EL (cell line): ENCODE measurements at places on chromosomes 2 and 18.

- no peak for DNase-seq
Observed at GRCh38 chr18:27372386-27372785, 187.3 kb upstream of the CHST9 start.

DNA sequence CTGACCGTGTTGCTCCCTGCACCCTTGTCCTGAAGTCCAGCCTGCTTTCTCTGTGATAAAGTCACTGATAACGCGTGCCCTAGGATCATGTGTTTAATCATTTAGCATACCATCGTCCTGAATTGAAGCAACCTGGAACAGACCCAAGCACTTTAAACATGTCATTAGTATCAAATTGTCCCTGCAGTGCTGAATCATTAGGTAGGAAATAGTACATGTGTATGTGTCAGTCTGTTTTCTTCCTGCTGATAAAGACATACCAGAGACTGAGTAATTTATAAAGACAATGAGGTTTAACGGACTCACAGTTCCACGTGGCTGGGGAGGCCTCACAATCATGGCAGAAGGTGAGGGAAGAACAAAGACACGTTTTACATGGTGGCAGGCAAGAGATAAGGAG is 2.8 kb downstream of the ASB18 start:
- DNase-seq = no peak

- no peak for DNase-seq
Observed at GRCh38 chr2:167424803-167425755, 536.8 kb downstream of the XIRP2 start.

DNA sequence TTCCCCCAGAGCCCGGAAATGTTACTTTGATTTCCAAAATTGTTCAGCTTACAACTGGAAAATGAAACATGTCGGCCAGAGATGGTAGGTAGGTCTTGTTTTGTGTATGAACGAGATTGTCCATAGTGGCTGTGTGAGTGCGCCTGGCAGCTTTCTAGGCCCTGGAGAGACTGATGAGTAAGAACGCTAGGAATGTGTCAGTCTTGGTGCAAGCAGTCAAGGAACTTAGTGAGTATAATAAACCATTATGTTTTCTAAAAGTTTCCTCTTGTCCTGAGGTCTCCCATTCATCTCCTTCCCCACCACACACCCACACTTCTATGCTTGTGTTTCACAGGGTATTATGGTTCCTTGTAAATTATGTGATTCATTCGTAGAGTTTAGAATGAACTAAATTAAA is 234.2 kb downstream of the CDH2 start:
- DNase-seq = peak; percentile 48

GRCh38 chr2:182971820-182972547 is 66.3 kb downstream of the NCKAP1 start:
- no peak for DNase-seq

DNA sequence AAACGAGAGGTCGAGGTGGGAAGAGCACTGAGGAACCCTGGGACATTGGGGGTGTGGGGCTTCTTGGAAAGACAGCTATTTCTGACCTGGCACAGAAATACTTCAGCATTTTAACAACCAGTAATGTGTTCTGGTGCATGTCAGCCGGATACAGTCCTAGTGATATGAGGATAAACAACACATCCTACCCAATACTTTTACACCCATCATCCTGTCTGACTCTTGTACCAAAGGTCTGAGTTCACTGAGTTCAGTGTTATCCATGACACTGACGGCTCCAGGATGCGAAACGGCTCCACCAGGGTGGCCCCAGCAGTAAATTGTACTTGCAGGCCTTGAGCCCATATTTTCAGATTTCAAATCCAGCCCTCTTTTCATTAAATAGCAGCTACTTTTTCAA is 65.9 kb upstream of the SH3BP4 start:
- no peak for DNase-seq

GRCh38 chr2:225566798-225567197 is 167.3 kb downstream of the NYAP2 start:
- no peak for DNase-seq

GRCh38 chr18:13028869-13029268 is 37.7 kb downstream of the CEP192 start:
- no peak for DNase-seq

GRCh38 chr2:134233728-134234136 is 20.1 kb upstream of the MGAT5 start:
- no peak for DNase-seq

DNA sequence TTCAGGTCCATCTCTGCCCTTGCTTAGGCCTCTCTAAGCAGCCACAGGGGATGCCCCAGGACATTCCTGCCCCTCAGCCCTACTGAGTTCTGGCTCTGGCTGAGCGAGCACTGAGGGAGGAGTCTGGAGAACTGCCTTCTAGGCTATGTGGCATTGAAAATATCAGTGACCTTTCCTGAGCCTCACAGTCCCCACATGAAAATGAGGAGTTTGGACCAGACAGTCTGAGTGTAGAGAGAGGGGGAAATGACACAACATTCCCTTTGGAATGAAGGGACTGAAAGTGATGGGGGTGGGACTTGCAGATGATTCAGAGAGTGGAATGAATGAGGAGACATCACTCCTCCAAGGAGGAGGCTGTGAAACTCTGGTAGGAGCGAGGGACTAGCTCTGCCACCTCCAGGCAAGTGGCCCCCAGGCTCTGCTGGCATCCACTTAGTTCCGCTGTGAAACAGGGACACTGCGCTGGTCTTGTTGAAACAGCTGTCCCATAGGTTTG is 8.0 kb downstream of the TNS1 start:
- peak; percentile 88 for DNase-seq

DNA sequence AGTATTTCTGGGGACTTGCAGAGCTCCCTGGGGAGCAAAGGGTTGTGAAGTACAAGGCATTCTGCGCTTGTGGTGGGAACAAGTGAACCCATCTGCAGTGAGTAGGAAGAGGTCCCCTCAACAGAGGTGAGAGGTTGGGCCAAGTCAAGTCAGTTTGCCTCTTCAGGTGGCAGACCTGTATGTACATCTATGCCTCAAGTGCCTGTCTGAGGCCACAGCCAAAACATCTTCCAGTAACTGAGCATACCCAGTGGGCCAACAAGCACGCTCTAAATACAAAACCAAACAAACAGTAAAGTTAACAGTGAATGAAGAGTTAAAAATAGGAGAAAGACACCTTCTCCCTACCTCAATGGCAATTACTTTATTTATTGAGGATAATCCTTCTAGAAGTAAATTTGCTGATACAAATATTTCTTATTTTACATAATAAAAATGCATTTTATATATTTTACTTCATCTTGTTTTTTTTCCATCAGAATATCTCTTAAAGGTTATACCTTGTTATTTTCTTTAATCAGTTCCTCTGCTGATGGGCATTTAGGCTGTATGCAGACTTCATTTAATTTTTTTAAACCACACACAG is 2.5 kb downstream of the GYPC start:
- DNase-seq = no peak

DNA sequence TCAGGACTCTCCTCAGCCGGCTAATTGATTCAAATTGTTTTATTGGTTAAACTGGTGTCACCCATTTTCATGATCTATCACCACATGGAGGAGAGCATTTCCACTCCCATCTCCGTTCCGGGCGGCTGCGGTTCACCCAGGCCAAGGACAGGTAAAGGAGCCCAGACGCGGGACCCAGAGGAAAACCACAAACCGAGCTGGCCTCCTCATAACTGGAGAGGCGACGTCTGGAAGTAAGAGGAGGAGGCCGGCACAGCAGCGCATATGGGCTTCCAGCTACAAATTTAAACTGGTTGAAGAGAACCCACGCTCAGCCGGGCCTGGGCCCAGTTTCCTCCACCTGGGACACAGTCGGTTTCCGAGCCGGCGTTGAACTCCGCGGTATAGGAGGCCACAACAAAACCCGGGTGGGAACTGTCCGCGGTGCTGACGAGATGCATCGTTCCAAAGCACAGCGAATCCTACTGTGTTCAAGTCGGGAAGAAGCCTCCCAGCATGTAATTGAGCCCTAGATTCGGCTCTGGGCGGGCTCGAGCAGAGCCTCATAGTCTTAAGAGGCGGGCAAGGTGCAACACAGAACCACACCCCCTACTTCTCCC is 3.0 kb upstream of the SKOR2 start:
- peak; percentile 31 for DNase-seq

DNA sequence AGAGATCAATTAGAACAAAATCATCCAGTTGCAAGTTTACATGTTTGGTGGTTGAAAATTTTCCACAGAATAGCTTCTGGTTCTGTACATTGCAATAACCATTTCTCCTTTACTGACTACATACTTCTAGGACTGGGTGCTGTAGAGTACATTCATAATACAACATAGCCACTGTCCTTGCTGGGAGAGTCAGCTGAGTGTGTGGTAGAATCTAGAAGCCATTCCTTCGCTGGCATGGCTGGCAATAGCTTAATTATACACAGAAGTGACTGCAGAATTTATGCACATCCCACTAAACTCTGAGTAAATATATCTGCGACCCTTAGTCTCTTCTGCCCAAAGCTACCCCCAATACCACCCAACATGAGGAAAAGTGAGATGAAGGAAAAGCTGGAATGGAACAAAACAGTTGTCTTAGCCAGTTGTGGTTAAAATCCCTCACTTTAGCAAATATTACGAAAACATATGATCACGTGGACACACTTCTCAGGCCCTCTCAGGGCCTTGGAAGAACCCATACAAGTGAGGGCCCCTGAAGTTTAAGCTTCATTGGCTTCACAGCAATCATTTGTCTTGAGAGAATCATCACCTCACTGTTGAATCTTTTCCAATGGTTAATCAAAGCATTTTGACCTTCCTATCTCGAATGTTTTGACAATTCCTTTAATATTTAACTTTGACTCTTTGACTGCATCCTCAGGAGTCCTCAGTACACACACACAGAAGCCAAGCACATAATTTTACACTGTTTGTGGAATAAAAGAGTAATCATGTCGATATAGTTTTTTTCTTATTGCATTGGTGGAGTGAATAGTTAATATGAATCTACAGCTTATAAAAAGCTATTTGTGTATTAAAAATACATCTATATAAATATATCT is 225.1 kb downstream of the ZNF385B start:
- DNase-seq = no peak

DNA sequence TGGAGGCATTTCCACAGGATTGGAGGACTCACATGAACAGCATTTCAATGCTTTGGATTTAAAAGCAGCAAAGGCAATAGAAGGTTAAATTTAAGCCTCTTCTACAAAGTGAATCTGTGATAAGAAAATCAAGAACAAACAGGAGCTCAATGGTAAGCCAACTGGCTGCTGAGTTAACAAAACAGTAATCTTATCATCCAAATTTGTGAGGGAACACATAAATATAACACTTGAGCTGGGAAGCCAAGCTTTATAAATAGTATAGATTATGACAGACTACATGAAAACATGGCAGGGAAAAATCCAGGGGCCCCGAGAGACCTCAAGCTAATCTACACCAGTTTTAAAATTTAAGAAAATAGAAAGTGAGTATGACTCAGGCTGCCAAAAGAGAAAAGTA is 108.5 kb upstream of the PGAP1 start:
- no peak for DNase-seq

DNA sequence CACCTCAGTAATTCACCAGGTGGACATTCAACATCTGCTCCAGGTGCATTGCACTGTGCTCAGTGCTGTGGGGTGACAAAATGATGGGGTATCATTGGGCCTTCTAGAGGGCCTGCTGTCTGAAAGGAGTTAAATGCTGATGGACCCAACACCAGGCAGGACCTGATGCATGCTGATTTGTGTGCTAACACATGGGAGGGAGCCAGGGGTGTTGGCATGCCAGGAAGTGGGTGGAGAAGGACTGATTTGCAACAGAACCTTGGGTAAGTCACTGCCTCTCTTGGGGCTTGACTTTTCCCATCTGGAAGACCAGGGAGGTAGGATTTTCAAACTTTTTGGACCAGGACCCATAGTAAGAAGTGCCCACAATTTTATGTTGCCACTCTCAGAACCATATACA is 57.9 kb upstream of the CXCR4 start:
- DNase-seq = no peak

DNA sequence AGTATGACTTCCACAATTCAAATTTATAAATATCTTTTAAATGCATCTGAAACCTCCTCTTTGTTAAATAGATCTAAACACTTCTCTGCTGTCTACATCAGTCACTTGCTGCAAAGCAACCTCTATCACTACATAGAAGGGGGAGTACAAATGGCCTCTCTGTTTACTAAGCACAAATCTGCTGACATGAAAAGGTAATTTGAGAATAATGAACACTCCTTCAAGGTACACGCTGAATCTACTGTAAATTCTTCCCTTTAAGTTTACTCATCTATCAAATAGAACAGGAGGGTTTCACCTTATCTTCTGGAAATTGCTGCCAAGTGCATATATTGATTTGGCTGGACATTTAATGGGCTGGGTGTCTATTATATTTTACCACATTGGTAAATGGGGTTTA is 879.6 kb downstream of the SUCLG1 start:
- no peak for DNase-seq

DNA sequence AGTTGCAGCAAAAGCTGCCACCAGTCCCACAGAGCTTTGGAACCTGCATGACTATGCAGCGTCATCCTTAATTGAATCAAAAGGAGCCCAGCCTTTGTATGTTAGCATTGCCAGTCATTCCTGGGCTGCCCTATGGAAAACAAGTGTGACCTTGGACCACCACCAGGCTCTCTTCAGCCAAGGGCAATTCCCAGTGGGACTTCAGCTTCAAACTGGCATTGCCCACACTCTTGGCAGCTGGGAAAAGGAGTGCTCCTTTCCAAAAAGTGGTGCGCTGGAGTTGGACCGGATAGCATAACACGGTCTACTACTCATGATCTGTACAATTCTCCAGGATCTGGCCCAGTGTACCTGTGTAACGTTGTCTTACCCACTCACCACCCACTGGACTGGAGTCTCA is 259.5 kb downstream of the MREG start:
- no peak for DNase-seq

DNA sequence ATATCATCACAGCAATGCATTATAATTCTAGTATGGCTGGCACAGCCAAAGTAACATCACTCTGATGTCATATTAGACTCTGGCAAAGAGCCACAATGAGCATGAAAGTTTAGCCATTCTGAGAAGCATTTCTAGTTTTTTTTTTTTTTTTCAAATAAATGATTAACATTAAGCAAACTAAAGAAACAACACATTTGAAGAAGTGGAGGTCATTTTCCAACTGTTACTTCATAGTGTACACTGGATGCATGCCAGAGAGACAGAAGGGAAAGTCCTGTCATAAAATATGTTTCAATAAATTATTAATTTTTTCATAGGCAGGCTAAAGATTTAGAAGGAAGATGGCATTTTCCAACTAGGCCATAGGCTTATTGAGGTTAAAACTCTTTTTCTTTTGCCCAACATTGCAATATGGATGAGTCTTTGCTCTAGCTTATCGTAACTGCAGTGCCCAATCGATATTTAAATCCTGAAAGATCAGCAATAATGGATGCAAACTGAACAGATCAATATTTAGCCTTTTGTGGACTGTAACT is 1630.4 kb upstream of the ACVR2A start:
- no peak for DNase-seq

GRCh38 chr2:198408171-198408570 is 603.8 kb downstream of the PLCL1 start:
- no peak for DNase-seq
